Sigmoid colon (tissue), 7 donors: ENCODE measurements at places on chromosomes 7 and 10. TPM values are rescaled to one million over a fixed set of nuclear protein-coding genes. Genes with fewer than 3 reads are reported as not detected.

DNA sequence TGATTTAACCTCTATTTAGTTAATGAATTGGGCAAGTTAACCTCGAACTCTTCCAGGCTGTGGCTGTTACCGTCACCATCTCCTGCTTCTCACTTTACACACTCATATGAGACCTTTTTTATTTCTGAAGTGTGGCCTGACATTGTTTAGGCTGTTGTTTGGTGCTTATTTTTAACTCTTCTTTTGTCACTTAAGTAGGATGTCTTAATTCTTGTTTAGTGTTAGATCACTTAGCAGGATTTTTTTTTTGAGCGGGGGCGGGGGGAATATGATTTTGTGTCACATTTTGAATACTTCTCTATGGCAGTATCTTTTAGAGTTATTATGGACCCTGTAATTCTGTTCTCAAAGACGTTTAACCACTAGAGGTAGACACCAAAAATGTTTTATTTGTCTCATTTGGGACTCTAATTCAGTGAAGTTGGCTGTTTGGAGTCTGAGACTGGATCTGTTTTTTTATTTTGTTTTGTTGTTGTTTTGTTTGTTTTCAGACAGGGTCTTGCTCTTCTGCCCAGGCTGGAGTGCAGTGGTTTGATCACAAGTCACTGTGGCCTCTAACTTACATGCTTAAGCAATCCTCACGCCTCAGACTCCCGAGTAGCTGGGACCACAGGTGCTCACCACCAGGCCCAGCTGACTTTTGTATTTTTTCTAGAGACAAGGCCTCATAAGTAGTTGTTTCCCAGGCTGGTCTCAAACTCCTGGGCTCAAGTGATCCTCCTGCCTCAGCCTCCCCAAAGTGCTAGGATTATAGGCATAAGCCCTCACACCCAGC is 73.5 kb downstream of the CUX1 start:
- no peak for DNase-seq

Gene PDE6C
- not detected for total RNA-seq

DNA sequence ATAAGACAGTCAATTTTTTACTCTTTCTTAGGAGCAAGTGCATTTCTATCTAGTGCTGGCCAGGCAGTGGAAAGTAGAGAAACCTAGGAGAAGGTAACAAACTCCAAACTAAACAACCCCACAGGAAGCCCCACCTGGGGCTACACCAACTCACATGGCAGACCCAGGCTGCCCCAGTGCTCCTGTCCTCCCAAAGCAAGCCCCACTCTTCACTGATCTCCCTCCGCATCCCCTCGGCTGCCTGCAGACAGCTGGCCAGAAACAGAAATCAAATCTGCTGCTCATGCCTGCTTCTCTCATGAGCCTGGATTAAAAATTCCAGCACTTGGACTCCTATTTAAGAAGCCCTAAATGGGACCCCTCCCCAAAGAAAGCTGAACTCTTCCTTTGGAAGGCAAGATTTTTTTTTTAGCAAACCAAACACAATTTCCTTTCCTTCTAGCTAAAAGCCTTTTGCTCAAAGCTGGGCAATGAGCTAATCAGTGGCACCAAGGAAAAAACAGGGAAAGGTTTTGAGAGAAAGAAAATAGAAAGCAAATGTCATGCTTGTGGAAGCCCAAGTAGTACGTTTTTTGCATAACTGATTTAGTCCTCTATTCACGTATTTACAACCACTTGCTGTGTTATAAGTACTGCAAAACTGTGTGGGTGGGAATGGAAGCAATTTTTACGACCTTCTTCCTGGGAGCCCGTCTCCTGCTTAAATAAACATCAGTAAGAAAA is 10.8 kb downstream of the PDE1C start:
- no peak for DNase-seq

DNA sequence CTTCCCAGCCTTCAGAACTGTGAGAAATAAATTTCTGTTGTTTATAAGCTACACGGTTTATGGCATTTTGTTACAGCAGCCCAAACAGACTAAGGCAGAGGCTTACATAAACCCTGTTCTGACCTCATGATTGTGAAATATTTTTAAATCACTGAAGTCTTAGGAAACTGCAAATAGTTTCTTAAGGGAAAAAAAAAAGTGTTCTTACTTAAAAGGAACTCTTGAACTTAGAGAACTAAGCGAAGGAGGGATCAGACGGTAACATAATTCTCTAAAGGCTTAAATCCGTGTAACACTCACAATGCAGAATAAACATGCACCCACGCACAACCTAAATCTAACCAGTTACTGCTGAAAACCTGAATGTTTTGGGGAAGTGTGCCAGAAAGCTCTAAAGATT is 749.1 kb upstream of the LRRTM3 start:
- DNase-seq: no peak

DNA sequence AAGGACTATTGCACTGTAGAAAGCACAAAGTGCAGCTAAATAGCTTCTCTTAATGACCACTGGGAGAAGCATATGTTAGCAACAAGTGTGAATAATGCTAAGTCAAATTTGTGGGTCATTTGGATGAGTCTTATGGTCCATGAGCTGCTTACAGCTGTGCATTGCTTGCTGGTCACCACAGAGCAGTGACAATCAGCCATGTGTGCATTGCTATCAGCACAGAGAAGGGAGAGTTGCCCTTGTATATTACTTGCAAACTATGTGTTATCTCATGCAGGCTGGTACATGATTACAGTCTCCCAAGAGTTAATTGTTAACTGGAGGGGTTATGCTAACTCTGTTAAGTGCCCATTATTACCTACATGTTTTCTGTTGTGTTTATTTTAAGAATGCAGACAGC is 25.7 kb downstream of the MRPS33 start:
- no peak for DNase-seq

DNA sequence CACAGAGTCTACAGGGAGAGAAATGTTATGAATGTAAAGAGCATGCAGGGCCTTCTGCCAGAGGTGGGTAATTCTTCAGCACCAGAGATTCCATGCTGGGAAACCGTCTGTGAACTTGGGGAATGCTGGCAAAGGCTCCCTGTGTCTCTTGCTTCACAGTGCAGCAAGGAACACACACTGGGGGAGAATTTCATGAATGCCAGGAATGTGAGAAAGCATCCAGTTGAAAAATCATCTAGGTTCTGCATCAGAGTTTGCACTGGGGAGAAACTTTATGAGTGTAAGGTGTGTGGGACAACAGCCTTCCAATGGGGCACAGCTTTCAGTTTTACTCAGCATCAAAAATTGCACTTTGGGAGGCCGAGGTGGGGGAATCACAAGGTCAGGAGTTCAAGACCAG is 224.3 kb upstream of the IGFBP3 start:
- no peak for DNase-seq

- no peak for DNase-seq
These were observed 66.7 kb downstream of the PFKFB3 start for GRCh38 chr10:6269432-6269831.

DNA sequence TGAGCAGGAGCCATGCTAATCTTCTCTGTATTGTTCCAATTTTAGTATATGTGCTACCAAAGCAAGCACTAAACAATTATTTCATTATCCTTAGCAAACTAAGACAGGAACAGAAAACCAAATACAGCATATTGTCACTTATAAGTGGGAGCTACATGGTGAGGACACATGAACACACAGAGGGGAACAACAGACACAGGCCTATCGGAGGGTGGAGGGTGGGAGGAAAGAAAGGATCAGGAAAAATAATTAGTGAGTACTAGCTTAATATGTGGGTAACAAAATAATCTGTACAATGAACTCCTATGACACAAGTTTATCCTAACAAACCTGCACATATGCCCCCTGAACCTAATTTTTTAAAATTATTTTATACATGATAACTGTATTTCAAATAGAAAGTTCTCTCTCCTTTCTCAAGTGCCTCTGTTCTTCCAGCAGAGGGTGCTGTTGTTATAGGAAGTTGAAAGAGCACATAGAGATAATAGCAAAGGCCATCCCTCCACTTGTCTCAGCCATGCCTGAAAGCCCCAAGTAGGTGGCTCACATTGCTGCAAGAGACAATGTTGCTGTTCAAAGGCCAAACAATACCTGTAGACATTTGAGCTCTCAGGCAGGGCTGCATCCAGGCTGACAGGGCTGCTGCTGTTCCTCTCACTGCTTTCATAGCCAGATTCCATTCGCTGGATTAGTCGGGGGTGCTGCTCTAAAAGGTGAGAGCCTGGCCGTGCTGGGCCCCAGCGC is 33.4 kb upstream of the PPP3CB start:
- DNase-seq: peak; percentile 67

Gene GPR146
- 30.8 TPM for total RNA-seq

GRCh38 chr7:113412410-113412809 is 294.1 kb upstream of the SMIM30 start:
- DNase-seq: no peak

DNA sequence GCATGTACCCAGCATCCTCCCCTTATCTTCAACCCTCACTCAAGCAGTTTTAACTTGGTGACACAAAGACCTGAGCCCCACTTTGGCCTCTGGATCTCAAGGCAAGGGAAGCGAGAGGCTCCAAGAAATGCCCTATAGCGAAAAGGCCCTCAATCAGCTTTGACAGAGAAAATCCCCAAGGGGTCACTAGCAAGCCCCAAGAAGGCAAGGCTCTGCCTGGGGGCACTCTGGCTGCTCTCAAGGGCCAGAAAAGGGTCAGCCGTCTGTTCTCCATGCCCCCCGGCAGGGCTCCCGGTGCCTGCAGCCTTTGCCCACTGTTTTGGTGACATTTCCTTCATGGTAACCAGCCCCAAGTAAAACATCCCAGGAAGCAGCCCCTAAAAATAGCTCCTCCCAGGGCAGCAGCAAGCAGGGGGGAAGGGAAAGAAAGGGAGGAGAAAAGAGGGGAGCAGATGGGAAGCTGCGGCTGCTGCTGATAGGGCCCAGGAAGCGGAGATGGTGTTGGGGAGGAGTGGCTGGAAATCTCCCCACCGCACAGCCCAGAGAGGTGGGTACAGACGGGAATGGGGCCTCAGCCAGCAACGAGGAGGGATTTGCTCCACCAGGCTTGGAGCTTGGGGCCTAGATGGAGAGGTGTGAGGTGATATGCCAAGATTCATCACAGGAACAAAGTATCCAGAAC is 7.1 kb downstream of the CAMK2G start:
- peak; percentile 81 for DNase-seq

Gene SLIT1
- total RNA-seq: 0.71 TPM

- no peak for DNase-seq
These were observed 82.2 kb downstream of the ZNRF2 start for GRCh38 chr7:30366606-30367005.

GRCh38 chr10:7734821-7735220 is 31.7 kb downstream of the ITIH2 start:
- no peak for DNase-seq

DNA sequence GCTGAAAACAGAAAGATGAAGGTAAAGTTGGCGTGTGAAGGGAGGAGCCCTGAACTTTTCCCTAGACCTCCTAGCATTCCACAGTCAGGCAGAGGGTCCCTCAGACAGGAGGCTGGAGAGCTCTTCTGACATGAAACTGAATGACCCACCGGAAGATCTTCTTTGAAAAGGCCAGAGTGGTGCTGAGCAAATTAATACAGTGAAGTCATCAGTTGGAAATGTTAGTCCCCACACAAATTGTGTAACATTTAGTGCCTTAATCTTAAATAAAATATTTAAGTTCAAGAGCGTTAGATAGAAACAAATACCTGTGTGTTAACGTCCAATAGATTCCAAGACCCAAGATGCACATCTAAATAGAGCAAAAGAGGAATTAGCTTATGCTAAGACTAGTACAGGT is 49.0 kb upstream of the WNT16 start:
- DNase-seq: no peak

DNA sequence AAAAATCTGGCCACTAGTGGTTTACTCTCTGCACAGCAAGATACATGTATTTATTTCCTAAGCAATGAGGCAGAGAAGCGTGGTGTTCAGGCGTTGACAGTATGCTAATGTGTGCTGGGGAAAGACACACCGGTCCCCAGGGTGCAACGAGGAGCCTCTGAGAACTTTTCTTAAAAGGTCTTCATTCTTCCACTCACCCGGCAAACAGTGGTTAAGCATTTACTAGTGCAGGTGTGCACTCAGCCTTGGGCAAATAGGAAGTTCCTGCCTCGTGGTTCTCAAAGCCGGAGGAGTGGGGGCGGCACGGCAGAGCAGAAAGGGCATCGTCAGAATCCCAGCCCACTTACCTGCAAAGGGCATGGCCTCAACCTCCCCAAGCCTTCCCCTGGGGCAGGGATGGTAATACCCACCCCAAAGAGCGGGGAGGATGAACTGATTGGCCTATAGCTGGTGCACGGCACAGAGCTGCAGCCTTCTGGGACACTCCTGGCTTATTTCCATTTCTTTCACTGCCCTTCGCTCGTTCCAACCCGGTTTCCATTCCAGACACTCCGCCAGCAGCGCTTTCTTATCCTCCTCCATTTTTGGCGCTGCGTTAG is 184.3 kb upstream of the CTBP2 start:
- DNase-seq: no peak

Gene TTYH3
- 10.2 TPM for total RNA-seq

Gene SH2B2
- total RNA-seq: 10.5 TPM

DNA sequence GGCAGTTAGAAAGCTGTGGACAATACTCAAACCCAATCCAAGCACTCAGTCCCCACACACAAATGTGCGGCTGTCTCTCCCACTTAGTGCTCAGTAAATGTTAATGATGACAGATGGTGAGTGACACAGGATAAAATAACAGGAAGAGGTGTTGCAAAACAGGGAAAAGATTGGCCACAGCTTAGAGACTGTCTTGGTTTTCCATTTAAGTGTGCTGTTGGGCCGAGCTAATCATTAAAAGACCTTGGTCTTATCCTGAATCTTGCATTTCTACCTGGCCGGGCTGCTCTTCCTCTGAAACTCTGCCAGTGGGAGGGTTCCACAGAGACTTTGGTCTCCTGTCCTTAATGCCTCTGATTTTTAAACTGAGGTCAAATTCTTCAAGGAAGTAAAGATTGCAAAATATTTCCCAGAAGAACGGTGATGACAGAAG is 113.1 kb upstream of the RNF32 start:
- no peak for DNase-seq

Gene ITGB8
- 19.3 TPM for total RNA-seq

DNA sequence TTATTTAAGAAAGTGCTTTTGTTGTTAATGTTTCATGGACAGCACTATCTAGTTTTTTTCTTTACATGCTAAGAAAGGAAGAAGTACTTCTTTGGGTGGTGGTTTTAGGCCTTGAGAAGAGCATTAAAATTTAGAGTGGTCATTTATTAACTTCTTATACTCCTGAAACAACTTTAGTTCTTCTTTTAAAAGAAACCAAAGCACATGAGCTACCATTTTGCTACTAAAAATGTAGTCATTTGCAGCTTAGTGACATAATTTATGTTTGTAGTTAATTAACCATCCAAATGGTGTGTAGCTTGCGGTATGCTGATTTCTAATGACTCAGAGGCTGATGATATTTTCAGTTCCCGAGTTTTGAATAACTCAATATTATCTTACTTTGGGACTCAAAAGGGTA is 207.5 kb downstream of the BBS9 start:
- no peak for DNase-seq

- DNase-seq: no peak
These were observed 51.4 kb downstream of the PKD1L1 start for GRCh38 chr7:47896809-47897423.

- DNase-seq: no peak
These were observed 91.7 kb downstream of the SLC16A9 start for GRCh38 chr10:59617996-59618395.

Gene TMEM236
- 1.8 TPM for total RNA-seq
